Hematopoietic multipotent progenitor cell treated with erythropoietin and hydrocortisone succinate and interleukin-3 and kit ligand, for 6 days (in vitro differentiated cells): ENCODE measurements at places on chromosomes 3 and 15.
A peak's percentile ranks its signal among the peaks of the same experiment; 100 is the strongest.

GRCh38 chr15:96330064-96330449 lies 443 bp upstream of the NR2F2 start:
- peak; percentile 18 for DNase-seq

DNA sequence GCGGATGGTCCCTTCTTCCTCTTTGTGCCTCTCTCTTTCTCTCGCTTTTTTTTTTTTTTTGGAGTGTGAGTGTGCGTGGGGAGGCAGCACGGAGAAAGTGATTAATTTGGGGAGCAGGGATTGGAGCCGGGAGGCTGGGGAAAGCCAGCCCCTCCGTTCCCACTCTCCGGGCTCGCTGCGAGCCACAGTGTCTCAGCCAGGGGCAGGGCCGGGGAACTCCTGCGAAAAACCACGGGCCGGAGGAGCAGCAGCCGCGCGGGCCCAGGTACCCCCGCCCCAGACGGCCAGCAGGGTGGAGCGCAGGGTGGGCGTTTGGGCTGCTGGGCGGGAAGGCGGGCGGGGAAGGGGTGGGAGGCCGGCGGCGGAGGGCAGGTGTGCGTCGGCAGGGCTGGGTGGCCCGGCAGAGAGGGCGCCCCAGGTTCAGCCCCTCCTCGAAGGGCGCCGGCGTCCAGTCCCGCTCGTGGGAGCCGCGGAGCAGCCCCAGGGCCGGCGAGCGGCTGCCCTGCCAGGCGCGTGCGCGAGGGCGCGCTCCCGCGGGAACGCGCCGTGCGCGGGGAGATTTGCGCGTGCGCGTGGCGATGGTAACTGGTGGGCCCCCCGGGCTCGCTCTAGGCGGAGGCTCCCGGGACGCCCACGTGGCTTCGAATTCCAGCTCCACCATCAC lies 1.4 kb downstream of the CHL1 start:
- no peak for DNase-seq

DNA sequence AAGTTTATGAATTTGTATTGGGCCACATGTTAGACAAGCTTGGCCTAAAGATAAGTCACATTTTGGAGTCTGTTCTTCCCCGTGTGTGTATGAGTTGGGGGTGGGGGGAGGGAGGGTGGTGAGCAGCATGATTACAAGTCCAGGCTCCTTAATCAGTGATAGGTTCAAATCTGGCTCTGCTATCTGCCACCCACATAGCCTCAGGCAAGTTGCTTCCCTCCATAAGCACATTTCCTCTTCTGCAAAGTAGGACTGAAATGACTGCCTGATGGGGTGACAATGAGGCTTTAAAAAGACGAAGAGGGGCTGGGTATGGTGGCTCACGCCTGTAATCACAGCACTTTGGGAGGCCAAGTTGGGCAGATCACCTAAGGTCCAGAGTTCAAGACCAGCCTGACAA lies 1.1 kb upstream of the SPATA12 start:
- peak; percentile 76 for DNase-seq

DNA sequence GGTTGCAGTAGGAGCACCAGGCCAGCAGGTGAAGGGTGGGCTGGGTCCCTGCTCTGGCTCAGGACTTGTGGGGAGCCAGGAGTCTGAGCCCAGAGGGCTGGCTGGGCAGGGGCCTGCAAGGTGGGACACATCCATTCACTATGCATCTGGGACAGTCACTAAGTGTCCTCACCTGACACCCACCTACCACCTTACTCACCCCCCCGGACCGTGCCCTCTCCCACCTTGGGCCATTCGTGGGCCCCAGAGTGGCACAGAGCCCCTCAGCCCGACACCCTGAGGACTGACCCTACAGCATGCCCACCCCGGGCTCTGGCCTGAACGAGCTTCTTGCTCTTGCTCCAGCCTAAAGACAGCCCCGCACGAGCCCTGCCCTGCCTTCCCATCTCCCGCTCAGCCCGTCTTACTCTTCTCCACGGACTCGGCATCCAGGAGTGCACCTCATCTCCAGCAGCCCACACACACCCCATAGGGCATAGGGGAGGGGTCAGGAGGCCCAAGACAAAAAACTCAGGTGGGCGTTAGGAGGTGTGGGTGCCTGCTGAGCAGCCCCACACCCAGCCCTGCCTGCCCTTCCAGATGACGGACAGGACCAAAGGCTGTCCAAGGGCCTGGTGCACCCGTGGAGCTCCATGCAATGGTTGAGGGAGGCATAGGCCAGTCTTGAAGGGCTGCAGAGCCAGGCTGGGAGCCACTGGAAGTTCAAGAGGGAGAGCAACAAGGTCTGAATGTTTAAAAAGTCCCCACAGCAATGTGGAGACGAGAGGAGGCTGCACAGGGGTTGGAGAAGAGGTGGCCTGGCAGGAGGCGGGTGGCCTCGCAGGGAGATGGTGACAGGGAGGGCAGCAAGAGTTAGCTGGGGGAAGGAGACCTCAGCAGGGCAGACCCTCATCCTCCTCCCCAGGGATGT lies 27.0 kb downstream of the PTH1R start:
- no peak for DNase-seq

- DNase-seq, result no peak
Observed at GRCh38 chr15:27458345-27459084, 487.5 kb downstream of the GABRG3 start.

DNA sequence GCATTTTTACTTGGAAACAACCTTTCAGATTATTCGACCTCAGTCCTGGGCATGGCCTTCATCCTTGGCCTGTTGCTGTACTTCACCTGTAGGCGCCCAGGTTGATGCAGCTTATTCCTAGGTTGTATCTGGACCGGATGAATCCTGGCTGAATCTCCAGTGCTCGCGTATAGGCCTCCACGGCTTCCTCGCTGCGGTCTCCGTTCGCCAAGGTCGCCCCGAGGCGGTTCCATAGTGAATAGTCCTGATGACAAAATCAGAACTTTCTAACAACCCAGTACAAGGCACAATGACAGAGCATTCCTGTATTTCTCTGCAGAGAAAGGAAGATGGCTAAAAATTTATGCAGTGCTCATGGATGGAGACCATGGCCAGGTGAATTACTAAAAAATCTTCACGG lies 154.7 kb downstream of the USP13 start:
- DNase-seq, result no peak

- DNase-seq, result no peak
Observed at GRCh38 chr3:61715886-61716527, 154.6 kb downstream of the PTPRG start.

DNA sequence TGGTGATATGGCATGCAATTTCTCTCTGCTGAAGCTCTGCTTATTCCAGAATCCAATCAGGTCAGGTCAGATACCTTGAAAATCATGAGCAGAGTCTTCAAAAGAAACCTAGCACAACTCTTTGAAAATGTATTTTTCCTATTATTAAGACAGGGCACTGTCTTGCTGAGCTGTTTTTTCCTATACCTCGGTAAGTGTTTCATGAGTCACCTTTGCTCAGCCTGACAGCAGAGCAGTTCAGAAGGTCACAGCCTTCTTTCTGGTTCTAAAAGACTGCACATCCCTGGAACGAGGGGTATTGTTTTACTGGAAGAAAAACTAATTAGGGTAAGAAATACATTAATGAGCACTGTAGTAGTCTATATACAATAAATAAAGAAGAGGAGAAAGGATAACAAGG lies 422.0 kb downstream of the SOX2 start:
- no peak for DNase-seq

DNA sequence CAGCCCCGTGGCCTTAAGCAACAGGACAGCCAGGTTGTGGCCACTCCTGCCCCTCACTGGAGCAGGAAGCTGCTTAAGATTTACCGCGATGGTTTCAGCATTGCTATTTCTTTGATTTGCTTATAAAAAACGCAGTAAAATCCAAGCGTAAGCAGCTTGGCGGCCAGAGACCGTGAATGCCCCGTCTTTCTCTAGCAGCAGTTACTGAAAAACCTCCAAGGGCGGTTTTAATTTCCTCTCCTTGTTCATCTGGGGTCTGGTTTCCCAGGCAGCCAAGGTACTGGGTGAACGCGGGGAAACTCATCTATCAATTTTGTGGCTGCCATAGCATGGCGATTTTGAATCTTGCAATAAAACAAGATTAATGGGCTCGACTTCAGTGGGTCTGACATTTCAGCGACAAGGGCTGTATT lies 130.3 kb downstream of the MINAR1 start:
- DNase-seq, result no peak

DNA sequence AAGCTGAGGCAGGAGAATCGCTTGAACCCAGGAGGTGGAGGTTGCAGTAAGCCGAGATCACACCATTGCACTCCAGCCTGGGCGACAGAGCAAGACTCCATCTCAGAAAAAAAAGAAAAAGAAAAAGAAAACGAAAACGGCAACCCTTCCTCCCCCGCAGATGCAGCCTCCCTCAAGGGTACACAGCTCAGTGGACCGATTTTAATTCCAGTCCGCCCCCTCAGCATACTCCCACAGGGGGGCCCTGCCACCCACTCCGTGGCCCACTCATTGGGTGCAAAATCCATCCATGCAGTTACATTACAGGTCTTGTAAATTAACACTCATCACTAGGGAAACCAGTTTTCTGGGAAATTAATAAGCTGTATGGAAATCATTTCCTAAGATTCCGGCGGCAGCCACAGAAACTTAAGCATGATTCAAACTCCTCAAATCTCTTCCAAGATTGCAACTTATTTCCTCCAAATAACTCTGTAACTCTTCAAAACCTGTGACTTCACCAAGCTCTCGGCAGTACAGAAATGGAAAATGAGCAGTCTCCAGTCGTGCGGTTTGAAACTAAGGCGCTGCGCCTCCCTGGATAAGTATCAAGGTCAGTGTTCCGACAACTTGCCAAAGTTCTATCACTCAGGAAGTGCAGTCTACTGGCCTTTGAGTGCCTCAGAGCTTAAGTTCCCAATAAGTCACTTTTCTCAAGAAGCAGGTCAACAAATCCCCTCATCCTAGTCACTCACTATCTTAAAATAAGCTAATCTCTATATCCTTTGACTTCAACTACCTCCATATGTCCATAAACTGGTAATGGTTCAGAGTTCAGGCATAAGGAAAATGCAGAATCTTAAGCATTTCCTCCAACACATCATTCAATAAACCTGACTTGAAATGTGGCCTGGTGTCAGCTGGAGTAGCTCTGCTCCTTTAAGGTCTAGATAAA lies 24.7 kb upstream of the KLHL6 start:
- no peak for DNase-seq

GRCh38 chr3:1055870-1056269 lies 37.0 kb upstream of the CNTN6 start:
- no peak for DNase-seq

DNA sequence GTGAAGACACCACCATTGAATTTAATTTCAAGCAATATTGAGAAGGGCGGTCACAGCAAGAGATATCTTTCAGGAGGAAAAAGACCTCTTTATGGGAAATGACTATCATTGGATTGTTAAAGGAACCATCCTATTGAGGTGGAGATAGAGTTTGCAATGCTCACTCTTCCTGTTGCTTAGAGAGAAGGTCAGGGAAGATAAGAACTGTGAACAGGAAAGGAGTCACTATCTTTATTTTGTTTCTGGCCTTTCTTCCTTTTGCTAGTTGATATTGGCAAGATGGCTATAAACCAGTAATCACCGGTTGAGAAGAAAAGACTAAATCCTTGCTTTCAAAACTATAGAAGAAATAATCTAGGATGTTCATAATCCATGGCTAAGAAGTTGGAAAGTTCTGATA lies 112.1 kb upstream of the TMEM108 start:
- peak; percentile 14 for DNase-seq

DNA sequence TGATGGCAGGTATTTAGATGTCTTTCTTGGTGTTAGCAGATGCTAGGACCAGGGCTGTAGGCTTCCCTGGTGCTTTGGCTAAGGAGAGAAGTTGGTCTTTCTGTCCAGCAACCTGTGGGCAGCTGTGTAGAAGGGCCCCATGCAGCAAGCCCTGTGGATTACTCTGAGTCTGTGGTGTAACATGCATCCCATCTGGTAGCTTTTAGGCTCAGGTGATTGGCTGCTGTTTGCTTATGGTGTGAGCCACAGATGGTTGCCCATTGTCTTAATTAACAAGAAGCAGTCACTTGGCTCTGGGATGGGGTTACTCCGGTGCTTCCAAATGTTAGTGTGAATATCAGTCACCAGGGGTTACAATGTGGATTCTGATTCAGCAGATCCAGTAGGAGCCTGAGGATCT lies 368.6 kb upstream of the C2CD4B start:
- no peak for DNase-seq

- no peak for DNase-seq
Observed at GRCh38 chr3:100776746-100777145, 67.5 kb downstream of the TFG start.

GRCh38 chr3:125055331-125055912 lies 375 bp downstream of the HEG1 start:
- DNase-seq, result no peak

GRCh38 chr3:138220788-138221187 lies 33.7 kb downstream of the ARMC8 start:
- no peak for DNase-seq

DNA sequence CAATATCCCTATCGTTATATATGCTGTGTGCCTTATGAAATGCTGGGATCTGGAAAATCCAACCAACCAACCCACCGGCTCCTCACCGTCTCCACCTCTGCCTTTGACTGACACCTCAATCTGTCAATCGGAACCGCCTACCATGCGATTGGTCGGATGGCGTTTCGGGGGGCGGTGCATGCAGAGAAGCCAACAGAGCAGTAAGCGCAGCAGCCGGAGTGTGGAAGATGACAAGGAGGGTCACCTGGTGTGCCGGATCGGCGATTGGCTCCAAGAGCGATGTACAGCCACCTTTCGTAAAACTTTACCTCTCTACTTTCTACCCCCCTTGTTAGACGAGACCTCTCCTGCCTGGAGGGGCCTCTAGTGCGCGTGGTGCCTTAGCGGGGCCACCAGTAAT lies 6.3 kb downstream of the CLK3 start:
- no peak for DNase-seq

GRCh38 chr3:15217841-15218267 lies 11.8 kb downstream of the CAPN7 start:
- no peak for DNase-seq

DNA sequence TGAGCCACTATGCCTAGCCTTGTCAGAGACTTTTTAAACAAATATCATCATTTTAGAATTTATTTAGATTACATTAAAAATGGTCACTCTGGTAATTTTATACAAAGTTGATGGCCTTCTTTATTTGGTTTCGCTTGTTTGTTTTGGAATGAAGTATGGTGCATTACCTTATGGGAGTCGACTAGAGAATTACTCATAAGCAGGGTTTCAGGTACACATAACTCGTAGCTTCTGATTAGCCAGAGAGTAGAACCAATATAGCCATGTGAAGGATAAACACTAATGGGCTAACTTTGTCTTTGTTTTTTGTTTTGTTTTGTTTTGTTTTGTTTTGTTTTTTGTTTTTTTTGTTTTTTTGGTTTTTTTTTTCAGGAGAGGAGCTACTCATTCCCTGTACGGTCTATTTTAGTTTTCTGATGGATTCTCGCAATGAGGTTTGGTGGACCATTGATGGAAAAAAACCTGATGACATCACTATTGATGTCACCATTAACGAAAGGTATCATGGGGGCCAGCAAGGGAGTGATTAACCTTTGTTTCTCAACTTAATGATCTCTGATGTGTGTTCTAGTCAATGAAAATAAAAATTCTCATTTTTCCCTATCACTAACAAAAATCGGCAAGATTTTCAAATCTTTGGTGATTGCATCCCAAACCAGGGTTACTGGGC lies 113.2 kb downstream of the IL1RAP start:
- no peak for DNase-seq

GRCh38 chr3:112539825-112540650 lies 21.7 kb downstream of the ATG3 start:
- DNase-seq, result no peak
